ENCODE measurements at places on chromosomes 2 and 18.

- no peak for DNase-seq
Measured at GRCh38 chr2:110858135-110858725, 125.9 kb downstream of the ACOXL start.

DNA sequence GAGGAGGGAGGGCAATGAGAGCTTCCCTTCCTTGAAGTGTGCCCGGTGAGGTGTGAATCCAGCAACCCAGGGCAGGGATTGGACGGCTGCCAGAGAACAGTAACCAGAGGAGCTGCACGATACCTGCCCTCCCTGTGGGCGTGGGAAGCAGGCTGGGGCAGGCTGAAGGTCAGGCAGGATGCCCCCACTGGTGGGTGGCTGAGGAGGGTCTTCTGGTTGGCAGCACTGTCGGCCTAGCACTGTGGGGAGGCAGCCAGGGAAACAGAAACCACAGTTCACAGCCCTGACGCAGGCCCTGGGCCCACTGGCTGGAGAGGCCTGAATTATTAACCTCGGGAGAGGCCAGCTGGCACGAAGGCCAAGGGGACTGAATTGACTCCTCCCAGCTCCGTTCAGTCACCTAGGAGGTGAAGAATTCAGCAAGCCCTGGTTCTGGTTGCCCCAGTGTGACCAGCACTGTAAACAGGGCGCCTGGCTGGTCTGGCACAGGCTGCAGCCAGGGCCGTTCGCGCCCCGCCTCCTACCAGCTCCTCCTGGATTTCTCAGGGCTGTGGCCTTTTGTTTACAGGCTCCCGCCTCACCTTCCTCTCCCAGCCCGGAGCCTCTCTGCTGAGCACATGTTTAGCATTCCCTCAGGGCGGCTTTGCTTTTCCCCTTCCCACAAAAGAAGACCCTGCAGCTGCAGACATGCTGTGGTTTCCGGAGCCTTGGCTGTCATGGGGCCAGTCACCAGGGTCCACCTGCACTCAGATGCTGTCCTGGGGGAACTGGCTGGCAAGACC lies 97.8 kb downstream of the B3GNT2 start:
- DNase-seq: no peak

GRCh38 chr18:56284319-56284718 lies 354.1 kb downstream of the TXNL1 start:
- DNase-seq: peak; percentile 7

DNA sequence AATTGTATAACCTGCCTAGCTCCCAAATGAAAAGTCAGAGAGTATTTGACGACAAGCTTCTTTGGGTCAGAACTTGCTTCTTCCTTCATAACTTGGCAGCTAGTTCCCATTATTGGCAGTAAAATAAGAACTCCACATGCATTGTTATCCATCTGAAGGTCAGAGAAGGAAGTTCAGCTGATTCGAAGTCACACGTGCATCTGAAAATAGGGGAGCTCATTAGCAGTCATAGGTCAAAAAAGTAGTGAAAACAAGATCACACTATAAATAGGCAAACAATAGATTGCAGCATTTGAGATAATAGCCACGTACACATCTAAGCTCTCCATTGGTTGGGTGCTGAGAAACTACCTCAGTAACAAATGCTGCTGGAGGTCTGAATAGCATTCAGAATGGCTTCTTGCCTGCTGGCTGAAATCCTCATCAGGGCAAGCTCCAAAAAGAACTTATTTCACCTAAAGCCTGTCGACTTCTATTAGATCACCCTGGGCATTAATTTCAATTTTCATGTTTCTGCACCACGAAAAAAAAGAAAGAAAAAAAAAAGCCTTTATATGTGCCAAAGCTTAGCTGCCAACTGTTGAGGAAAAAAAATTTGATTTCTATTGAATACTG lies 1492.9 kb upstream of the CELF4 start:
- no peak for DNase-seq

- DNase-seq: peak; percentile 10
Measured at GRCh38 chr18:32271672-32272208, 81.9 kb downstream of the MEP1B start.

- peak; percentile 6 for DNase-seq
Measured at GRCh38 chr2:174058026-174058425, 92.9 kb upstream of the SP3 start.

GRCh38 chr2:45353879-45354278 lies 257.2 kb downstream of the SRBD1 start:
- DNase-seq: peak; percentile 97

DNA sequence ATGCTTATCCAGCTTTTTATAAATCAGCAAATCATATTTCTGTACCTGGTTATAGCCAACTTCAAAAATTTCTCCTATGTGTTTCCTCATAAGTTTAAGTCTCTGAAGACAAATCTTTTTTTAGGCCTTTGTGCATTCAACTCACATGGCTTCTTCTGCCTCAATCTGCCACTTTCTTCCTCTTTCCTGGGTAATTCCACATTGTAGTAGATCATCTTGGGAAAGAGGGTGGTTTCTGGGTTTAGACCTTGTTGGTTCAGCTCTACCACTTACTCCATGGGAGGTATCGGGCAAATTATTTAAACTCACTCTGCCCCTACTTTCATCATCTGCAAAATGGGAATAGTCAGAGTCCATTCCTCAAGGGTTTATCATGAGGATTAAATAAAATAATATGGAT lies 707.0 kb upstream of the ZEB2 start:
- DNase-seq: no peak

DNA sequence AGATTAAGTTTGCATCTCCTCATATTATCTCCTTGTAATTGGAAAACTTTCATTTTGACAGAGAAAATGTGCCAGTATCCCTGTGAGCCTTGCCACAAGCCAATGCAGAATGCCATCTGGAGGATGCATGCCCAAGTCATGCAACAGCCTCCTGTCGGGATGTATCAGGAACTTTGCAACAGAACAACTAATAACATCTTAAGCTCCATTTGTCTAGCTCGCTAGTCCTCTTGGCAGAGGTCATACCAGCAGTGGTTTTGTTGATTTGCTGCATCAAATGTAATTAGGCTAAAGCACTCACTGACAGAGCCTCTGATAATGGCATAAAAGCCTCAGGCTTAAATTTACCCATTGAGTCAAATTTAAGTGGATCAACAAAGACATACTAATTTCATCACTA lies 125.8 kb downstream of the UBE2E3 start:
- peak; percentile 73 for DNase-seq

DNA sequence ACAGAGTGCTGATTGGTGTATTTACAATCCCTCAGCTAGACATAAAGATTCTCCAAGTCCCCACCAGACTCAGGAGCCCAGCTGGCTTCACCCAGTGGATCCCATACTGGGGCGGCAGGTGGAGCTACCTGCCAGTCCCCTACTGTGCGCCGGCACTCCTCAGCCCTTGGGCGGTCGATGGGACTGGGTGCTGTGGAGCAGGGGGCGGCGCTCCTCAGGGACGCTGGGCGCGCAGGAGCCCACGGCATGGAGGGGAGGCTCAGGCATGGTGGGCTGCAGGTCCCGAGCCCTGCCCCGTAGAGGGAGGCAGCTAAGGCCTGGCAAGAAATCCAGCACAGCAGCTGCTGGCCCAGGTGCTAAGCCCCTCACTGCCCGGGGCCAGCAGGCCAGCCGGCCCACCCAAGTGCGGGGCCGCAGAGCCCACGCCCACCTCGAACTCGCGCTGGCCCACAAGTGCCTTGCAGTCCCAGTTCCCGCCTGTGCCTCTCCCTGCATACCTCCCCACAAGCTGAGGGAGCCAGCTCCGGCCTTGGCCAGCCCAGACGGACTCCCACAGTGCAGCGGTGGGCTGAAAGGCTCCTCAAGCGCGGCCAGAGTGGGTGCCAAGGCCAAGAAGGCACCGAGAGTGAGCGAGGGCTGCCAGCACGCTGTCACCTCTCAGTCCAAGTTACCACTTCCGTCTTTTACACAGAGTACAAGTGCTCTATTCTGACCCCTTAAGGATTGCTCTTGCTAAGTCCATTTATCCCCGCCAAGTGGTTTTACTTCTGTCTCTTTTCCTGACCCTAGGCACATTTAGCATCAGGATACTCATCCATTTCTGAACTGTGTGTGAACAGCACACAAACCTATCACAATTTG lies 1.7 kb upstream of the RPE start:
- no peak for DNase-seq

DNA sequence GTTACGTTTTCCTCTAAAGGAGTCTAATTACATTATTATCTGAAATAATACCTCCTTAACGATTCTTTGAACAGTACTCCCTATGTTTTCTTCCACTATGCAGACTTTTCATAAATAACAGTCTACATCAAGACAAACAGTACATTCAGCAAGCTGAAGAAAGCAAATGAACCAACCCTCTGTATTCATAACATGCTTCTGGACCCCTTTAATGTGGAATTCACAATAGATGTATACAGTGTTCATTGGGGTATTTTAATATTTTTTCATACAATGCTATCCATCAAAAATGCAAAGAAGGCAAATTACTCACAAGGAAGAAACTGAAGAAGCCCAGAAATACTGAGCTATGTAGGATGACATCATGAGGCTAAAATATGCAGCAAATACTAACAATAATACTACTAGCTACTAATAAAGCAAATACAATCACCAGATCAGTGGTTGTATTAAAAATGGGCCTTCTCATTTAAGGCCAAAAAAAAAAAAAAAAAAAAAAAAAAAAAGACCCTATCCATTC lies 408.6 kb downstream of the MTX2 start:
- no peak for DNase-seq

DNA sequence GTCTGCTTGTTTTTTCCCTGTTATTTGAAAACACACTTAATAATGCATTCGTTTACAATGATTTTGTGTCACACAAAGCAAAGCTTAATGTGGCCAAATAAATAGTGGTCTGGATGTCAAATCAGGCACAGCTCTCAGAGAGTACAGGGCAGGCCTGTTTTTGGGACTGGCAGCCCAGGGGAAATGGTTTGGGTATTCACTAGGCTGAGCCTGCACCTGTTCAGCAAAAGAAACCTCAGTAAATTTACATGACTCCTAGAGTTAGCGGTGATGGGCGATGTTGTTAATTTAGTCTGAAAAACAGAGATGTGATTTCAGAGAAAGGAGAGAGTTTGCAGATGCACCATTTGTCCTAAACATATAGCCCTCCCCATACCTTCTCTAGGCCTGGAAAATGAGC lies 197.1 kb downstream of the ALK start:
- DNase-seq: no peak

DNA sequence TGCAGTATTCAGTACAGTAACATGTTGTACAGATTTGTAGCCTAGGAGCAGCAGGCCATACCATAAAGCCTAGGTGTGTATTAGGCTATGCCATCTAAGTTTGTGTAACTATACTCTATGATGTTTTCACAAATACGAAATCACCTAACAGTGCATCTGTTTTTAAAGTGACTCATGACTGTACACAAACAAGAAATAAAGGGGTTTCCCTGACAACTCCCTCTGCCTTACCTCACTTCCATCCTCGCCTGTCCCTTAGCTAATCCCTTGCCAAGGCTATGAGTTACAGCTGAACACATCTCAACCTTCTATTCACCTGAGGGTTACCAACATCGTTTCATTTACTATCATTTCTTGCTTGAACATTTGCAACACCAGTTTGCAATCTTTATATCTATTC lies 78.6 kb upstream of the RPRM start:
- DNase-seq: no peak
